Urinary bladder (tissue), 4 donors: ENCODE measurements at places on chromosomes 7 and 10. TPM values are rescaled to one million over a fixed set of nuclear protein-coding genes. Genes with fewer than 3 reads are reported as not detected.

The SFTPA1 gene
- not detected for polyA plus RNA-seq

The ERVW-1 gene
- polyA plus RNA-seq, result not detected

The TMEM176B gene
- 84.0 TPM for polyA plus RNA-seq

The ZNF680 gene
- 8.4 TPM for polyA plus RNA-seq

The CPXM2 gene
- polyA plus RNA-seq, result 48.1 TPM

The ADRA2A gene
- 15.0 TPM for polyA plus RNA-seq

GRCh38 chr7:5695727-5696345, 85.6 kb downstream of the RNF216 start:
- no peak for DNase-seq

GRCh38 chr7:130400120-130400572, 19.9 kb downstream of the CPA1 start:
- no peak for DNase-seq

DNA sequence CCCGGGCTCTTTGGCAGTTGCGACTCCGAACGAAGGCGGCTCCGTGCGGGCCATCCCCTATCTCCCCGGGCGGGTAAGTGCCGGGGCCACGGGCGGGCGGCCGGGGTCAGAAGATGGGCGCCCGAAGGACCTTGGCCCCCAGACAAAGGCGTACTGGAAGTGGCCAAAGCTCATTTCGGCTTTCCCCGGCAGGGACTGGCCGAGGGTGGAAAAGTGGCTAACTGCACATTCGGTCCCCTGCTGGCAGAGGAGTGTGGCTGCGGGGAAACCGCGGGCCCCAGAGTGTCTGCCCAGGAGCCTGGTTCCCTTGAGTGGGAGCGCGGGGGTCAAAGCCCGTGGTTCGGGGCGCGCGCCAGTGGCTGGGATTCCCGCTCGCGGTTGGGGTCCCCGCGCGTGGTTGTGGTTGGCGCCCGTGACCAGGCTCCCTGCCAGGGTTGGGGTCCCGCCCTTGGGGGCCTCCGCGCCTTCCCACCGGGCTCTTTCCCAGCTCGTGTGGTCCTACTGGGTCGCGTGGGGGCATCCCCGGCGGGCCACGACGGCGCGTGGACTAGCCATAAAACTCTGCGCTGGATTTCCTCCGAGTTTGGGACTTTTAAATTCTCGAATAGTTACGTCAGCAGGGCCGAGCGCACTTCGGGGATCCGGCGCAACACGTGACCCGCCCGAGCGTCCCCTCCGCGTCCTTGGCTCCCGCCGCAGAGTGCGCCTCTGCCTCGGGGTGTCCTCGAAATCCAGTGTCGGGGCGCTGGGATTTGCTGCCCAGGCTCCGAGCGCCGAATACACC, 124.4 kb downstream of the TACC2 start:
- DNase-seq, result peak; percentile 26

- DNase-seq, result no peak
Measured at GRCh38 chr10:95536017-95536416, 25.2 kb downstream of the SORBS1 start.

GRCh38 chr10:48500771-48501170, 104.1 kb downstream of the ARHGAP22 start:
- DNase-seq, result no peak

DNA sequence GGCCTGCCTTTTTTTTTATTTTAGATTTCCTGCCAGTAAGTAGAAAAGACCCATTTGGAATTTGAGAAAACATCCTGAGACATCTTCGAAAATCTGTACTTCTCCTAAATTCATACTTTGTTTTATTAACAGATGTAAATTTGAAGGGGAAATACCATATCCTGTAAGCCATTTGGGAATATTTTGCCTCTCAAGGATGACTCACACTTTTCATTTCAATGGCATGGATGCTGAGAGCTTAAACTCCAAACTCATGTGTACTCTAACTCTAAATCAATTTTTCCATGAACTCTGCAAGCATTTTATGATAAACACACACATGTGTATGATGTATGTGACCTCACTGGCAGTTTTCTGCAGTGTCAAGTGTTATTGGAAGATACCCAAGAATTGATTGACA, 89.0 kb downstream of the SEMA3A start:
- DNase-seq, result no peak

DNA sequence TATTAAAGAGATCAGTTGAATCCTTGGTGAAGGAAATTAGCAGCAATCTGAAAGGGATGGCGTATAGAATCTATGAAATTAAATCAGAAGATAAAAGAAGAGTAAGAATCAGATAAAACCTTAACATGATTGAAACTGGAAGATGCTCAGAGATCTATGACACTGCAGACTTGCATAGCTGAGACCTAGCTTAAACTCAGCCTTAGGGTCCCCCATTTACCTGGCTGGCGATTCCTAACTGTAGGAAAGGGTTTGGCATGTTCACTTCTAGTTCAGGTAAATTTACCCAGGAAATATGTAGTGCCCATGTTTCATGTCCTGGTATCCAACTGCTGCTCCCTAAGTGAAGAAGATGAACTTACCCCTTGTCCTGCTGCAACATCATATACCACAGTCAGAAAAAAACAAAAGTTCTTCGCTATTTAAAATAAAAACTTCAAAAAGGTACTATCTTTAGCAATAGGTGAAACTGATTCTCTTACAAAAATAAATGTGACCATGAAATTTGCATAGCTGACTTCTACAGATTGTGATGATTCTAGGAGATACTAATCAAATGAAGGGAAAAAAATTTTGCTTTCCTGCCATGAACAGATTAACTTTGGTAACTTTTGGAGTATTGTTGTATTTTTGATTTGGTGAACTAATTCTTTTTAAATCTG, 47.8 kb upstream of the TMEM243 start:
- DNase-seq, result no peak

- DNase-seq, result no peak
Measured at GRCh38 chr7:82542665-82543064, 99.1 kb upstream of the CACNA2D1 start.

DNA sequence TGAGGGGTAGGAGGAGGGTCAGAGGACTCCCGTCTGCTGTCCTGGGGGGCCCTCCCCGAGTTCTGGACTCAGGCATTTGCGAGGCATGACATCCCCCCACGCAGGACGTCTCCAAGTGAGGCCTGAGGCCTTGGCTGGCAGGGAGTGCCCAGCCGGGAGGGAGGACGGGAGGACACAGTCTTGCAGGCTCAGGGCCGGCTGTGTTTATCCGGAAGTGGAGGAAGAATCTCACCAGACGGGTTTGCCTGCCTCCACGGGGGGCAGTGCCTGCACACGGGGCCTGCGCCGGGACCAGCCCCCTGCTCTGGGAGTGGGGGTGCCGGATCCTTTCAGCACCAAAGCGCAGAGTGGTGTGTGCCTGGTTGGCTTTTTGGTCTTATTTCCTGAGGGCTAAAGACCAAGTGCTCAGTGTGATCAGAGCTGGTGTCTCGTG, 10.9 kb downstream of the PWWP2B start:
- peak; percentile 80 for DNase-seq

- no peak for DNase-seq
Measured at GRCh38 chr10:4003348-4003973, 218.5 kb upstream of the KLF6 start.

- no peak for DNase-seq
Measured at GRCh38 chr10:46028584-46029460, 1.6 kb downstream of the NCOA4 start.

- DNase-seq, result no peak
Measured at GRCh38 chr10:121999301-121999700, 10.3 kb downstream of the TACC2 start.

DNA sequence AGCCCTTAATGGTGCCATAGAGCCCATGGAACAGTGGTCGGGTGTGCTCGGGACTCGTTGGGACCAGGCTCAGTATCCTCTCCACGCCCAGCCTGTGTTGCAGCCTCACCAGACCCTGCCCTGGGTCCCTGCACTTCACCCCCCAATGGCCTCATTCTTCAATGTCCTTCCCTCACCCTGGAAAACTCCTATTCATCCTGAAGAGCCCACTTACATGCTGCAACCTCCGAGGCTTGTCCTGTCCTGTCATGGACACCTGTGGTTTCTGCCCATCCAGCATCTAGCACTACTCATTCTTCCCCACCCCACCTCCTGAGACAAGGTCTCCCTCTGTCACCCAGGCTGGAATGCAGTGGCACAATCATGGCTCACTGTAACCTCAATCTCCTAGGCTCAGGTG, 7.7 kb downstream of the MMD2 start:
- no peak for DNase-seq

DNA sequence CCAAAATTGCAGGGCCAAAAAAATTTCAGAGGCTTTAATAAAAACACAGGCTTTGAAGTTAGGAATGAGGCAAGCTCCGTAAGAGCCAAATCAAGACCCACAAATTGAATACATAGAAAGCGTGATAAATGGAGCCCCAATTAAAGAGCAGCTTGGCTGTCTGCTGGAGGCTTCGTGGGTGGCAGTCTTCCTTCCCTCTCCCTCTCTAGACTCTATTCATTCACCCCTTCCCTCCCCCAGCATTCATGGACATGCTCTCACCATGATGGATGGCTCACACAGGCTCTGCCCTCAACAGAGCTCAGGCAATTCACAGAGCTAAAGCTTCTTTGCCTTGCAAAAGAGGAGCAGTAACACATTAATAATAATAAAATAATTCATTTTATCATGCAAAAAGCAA, 214.1 kb downstream of the HERPUD2 start:
- no peak for DNase-seq

DNA sequence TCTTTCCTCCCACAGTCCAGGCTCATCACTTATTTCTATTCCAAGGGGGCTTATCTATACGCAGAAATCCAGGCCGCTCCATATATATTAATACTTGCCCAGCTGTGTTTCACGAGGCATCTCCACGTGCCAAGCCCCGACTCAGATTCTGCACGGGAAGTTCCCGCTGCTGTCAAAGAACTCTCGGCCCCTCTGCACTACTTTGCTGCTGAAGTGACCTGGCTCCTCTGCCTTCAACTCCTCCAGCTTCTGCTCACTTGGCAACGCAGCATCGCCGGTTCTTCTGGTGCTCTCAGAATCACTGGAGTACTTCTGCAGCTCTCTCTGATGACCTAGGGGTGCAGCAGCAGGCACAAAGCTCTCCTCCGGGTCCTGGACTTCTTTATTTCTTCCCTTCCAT, 9.7 kb upstream of the CHST12 start:
- DNase-seq, result no peak

DNA sequence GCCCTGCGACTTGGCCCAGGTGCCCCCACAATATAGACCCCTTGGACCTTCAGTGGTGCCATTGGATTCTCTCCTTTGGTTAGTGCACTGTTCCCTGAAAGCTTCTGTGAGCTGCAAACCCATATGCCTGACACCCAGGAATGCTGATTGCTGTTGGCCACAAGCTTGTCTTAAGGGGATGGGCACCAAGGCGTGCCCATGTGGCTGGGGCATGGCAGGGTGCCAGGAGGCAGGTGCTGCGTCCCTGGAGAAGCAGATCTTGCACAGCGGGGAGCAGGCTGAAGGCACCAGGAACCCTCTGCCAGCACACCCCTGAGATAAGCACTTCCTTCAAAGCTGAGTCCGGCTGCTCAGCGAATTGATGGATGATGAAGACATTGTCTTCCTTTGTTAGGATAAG, 411.8 kb downstream of the SDK1 start:
- no peak for DNase-seq

DNA sequence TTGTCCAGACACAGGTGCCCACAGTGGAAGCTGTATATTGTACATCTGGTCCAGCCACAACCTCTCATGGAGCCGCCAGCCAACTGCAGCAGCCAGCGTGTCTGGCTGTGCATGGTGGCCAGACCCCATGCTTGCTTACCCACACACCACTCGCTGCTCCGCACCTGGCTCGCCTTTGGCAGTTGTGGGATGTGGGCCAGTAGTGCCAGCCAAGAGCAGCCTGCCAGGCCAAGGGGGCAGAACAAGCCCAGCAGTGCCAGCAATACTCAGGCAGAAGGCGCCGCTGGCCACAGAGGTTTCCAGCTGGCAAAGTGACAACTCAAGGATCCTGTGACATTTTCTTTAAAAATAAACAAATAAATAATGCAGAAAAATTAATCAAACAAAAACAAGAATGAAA, 11.7 kb upstream of the TMEM243 start:
- no peak for DNase-seq
